Kidney epithelial cell (primary cell): ENCODE measurements at places on chromosomes 4 and X. TPM values are rescaled to one million over a fixed set of nuclear protein-coding genes. Genes with fewer than 3 reads are reported as not detected.

Gene USP27X
- 3.1 and 3.4 TPM in 2 replicates for total RNA-seq

Gene POLA1
- total RNA-seq: 5.1 and 6.2 TPM in 2 replicates

Gene ASMT
- total RNA-seq: not detected in 2 replicates

Gene GLRA2
- not detected in 2 replicates for total RNA-seq

Gene PABPC1L2A
- not detected in 2 replicates for total RNA-seq

Gene DDX53
- total RNA-seq: not detected in 2 replicates

Gene FAM9A
- not detected in 2 replicates for total RNA-seq

Gene C4orf51
- not detected in 2 replicates for total RNA-seq

Gene XKRX
- 0.04 TPM in 1 of 2 replicates, not detected in the other for total RNA-seq

Gene VCX3A
- total RNA-seq: 0.25 TPM in 1 of 2 replicates, not detected in the other

Gene SLC16A2
- 3.6 and 5.0 TPM in 2 replicates for total RNA-seq

Gene ARHGAP6
- 1.4 and 1.7 TPM in 2 replicates for total RNA-seq

Gene CCDC160
- total RNA-seq: 0.21 and 0.63 TPM in 2 replicates

Gene VCX
- total RNA-seq: not detected in 2 replicates

Gene DDIT4L
- total RNA-seq: 0.68 and 1.3 TPM in 2 replicates

Gene FAM9C
- not detected in 2 replicates for total RNA-seq

Gene SMC1A
- total RNA-seq: 18.8 and 30.4 TPM in 2 replicates

Gene SYP
- total RNA-seq: 0.27 and 1.0 TPM in 2 replicates

Gene CYP2U1
- total RNA-seq: 11.8 and 12.3 TPM in 2 replicates

Gene NAT8L
- 9.0 and 9.4 TPM in 2 replicates for total RNA-seq

Gene DDX60
- total RNA-seq: 28.3 and 29.9 TPM in 2 replicates

Gene CFAP299
- not detected in 2 replicates for total RNA-seq

Gene RHOH
- not detected in 2 replicates for total RNA-seq

Gene CDS1
- 18.8 and 18.9 TPM in 2 replicates for total RNA-seq

Gene AFF2
- 0.41 and 1.3 TPM in 2 replicates for total RNA-seq

Gene ARX
- not detected in 2 replicates for total RNA-seq

Gene DMP1
- not detected in 2 replicates for total RNA-seq

Gene IL1RAPL1
- 0.07 TPM in 1 of 2 replicates, not detected in the other for total RNA-seq

Gene MAGEC1
- not detected in 2 replicates for total RNA-seq
